ENCODE measurements at places on chromosomes 4 and X. TPM values are rescaled to one million over a fixed set of nuclear protein-coding genes. Genes with fewer than 3 reads are reported as not detected.

Gene KLKB1
- 0.06 TPM for total RNA-seq

Gene SERTM2
- not detected for total RNA-seq

Gene RASGEF1B
- 0.44 TPM for total RNA-seq

Gene NEXMIF
- not detected for total RNA-seq

Gene CDKL2
- 0.16 TPM for total RNA-seq

Gene PRIMPOL
- 6.8 TPM for total RNA-seq

Gene TEX11
- not detected for total RNA-seq

Gene PF4V1
- 0.25 TPM for total RNA-seq

Gene DSPP
- total RNA-seq, result not detected

Gene CFAP47
- not detected for total RNA-seq

Gene ARHGAP4
- total RNA-seq, result 14.9 TPM

Gene CCNA2
- total RNA-seq, result 59.1 TPM

Gene TLR3
- total RNA-seq, result 1.9 TPM

Gene FAM3A
- 45.2 TPM for total RNA-seq

Gene AMTN
- not detected for total RNA-seq

Gene ADH1C
- not detected for total RNA-seq

Gene DOK7
- total RNA-seq, result 0.06 TPM

Gene SAGE1
- total RNA-seq, result not detected

Gene CWH43
- not detected for total RNA-seq

Gene STK26
- total RNA-seq, result 1.4 TPM

Gene CHM
- total RNA-seq, result 12.0 TPM

Gene FRMPD3
- not detected for total RNA-seq

Gene CPLX1
- total RNA-seq, result 0.50 TPM

Gene ANAPC4
- 18.1 TPM for total RNA-seq

Gene MAGED4B
- total RNA-seq, result 5.8 TPM

Gene ARMCX5
- 23.9 TPM for total RNA-seq

Gene SLC25A5
- total RNA-seq, result 199 TPM

Gene FAM9B
- total RNA-seq, result not detected

Gene PAGE2B
- not detected for total RNA-seq
